ENCODE measurements at places on chromosomes 13 and 19.
A peak's percentile ranks its signal among the peaks of the same experiment; 100 is the strongest.

DNA sequence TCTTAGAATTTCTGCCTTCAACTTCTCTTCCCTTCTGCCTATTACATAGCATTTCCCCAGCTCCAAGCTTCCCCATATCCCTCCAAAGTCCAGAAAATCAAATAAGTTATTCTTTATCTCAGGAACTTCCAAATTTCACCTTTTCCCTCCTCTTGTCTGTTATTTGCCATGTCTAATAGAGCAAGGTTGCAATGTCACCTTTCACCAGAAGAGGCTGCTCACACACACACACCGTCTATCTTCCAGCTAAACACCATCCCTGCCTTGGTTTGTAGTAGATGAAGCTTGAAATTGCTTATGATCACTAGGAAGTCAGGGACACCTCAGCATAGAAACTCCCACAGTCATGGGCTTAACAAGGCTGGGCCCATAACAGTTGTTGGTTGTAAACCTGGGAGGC, 48.4 kb downstream of the ZNRF4 start:
- peak; percentile 65 for DNase-seq

GRCh38 chr13:43333176-43333575, 309.8 kb downstream of the DNAJC15 start:
- DNase-seq: no peak

GRCh38 chr19:4454747-4455718, 2.6 kb downstream of the UBXN6 start:
- no peak for DNase-seq

DNA sequence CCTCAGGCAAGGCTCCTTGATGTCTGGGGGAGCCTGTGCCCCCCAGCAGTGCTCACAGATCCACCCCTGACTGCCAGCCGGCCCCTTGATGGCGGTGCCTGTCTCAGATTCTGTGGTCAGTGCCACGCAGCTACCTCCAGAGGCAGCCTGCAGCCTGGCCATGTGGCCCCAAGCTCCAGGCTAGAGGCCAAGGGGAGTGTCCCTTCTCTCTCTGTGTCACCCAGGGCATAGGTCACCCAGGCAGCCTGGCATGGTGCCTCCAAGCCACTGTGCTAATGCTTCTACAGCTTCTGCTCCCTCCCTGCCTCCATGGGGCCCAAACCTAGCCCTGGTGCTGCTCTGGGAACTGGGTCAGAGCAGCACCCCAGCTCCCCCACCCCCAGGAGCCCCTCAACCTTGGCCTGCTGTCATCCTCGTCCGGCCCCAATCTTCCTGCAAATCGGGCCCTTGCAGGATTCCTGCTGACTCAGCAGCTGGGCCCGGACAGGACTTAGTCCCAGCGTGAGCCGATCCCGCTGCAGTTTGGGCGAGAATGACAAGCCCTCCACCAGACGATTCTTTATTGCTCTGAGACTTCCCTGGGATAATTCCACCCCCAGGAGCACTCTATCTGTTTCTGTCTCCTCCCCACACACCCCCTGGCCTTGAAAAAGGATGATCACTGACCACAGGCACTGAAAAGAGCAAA, 2.8 kb upstream of the ARL11 start:
- DNase-seq: no peak

DNA sequence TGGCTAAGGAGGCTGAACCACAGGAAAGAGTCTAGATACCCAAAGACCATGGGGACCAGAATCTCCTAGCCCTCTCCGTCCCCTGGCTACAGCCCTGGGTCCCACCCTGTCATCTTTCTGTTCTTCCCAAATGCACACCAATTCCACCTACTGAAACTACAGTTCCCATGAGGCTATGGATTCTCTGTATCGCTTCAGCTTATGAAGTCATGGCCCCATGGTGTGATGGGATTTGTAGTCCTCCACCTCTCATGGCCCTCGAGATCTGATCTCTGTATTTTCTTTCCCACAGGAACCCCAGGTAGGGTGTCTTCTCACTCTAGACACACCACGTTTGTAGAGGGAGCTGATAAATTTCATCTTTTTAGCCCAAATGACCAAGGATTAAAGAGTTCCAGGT, 11.8 kb downstream of the PTPRH start:
- no peak for DNase-seq

- DNase-seq: peak; percentile 85
These were observed 108.3 kb upstream of the RXFP2 start for GRCh38 chr13:31631071-31631470.

- DNase-seq: peak; percentile 84
These were observed 45.9 kb downstream of the SPTBN4 start for GRCh38 chr19:40512473-40513344.

GRCh38 chr19:4352701-4353121, 9.3 kb downstream of the MPND start:
- peak; percentile 91 for DNase-seq

- no peak for DNase-seq
These were observed 37.1 kb downstream of the DZIP1 start for GRCh38 chr13:95607366-95607765.

DNA sequence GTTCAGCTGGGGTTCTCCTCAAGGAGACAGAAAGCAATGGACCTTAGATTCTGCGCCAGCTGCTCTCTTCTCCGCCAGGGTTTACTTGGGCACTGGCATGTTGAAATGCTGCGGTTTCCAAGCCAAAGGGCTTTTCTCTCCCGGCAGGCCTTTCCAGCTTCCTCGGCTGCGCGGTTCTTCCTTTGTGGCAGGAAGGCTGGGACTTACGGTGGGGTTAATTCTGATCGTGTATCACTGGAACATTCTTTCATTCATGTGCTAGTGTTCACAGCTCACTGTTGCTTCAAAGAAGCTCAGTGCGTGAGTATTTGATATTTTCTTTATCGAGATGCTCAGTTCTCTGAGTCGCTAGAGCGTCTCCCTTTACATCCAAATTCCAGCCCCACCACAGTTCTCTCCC, 723.2 kb downstream of the UQCRFS1 start:
- DNase-seq: no peak

DNA sequence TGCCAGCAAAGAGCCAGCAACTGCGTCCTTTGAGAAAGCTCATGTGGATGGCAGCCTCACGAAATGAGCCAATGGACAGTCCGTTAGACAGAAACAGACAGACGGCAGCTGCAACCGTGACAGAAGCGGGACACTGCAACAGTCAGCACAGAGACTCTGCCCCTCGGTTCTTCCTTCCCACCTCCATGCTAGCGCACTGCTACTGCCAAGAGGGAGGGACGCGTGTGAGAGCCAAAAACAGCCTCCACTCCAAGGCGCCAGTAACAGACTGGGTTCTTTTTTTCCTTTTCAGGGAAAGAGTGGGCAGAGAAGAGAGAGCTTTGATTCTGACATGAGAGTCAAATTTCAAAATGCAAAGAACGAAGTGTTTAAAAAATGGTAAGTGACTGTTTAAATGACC, 77.5 kb downstream of the SERP2 start:
- no peak for DNase-seq

GRCh38 chr13:42875475-42876269, 94.3 kb downstream of the FAM216B start:
- peak; percentile 85 for DNase-seq

DNA sequence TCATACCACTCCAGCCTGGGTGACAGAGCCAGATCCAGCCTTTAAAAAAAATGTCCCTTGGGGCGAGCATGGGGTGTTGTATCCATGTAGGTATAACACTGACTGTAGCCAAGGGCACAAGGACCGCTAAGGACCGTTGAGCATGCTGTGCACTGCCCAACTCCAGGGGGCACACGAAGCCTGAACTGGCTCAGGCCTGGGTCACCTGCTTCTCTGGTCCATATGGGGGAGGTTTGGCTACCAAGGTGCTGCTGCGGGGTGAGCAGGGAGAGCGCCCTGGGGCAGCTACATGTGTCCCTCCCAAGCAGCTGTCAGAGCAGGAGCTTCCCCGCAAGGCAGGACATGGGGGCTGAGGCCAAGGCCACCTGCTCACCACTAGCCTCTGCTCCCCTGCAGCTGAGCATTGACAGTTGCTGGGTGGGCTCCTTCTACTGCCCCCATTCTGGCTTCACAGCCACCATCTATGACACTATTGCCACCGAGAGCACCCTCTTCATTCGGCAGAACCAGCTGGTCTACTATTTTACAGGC, 16.3 kb downstream of the CATSPERG start:
- no peak for DNase-seq

DNA sequence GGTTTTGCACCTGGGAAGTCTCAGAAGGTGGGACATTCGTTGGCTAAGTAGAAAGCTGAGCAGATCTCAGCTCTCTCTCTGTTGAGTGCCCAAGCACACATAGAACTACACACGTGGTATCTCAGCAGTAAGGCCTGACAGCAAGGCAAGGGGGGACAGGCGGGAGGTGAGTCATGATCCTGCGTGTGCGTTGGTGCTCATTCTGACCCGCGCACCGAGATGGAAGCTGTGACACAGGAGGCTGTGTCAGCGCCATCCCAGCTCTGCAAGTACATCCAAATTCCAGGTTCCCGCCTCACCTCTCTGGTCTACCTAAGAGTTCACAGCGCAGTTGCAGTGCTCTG, 135.7 kb downstream of the USP12 start:
- no peak for DNase-seq

DNA sequence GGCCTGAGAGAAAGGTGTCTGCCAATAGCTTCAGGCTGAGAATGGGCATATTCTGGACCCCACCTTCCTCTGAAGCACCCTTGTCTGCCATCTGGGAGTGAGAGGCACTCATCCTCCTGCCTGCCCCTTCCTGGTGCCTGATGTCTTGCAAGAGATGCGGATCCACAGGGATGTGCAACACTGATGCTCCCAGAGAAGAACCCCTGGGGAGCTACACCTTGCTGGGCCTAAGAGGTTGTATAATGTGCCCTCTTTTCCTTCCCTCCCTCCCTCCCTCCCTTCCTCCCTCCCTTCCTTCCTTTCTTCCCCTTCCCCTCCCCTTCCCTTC, 34.6 kb downstream of the ADPRHL1 start:
- no peak for DNase-seq

GRCh38 chr13:100746953-100747683, 72.5 kb upstream of the TMTC4 start:
- no peak for DNase-seq

GRCh38 chr13:75308222-75308621, 173.7 kb downstream of the TBC1D4 start:
- DNase-seq: no peak

DNA sequence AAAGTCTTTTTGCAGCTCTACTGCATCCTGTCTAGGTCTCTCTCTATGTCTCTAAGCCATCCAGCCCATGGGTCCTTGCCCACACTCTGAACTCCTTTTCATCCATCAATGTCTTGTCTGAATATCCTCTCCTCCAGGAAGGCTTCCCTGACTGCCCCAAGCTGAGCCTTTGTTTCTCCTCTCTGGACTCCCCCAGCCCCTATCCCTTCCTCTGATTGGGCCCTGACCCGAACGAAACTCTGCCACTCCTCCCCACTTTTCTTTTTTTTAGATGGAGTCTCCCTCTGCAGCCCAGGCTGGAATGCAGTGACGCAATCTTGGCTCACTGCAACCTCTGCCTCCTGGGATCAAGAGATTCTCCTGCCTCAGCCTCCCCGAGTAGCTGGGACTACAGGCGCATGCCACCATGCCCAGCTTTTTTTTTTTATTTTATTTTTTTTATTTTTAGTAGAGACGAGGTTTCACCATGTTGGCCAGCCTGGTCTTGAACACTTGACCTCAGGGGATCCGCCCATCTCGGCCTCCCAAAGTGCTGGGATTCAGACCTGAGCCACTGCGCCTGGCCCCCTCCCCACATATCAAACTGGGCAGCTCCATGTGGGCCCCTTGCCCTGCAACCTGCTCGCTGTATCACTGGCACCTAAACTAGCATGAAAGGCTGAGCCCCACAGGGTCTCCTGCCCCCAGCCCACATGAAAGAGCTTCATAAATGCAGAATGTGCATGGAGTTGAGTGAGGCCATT, 870 bp upstream of the UNC13A start:
- DNase-seq: peak; percentile 64

GRCh38 chr19:28855216-28855615, 357.7 kb downstream of the UQCRFS1 start:
- DNase-seq: no peak

DNA sequence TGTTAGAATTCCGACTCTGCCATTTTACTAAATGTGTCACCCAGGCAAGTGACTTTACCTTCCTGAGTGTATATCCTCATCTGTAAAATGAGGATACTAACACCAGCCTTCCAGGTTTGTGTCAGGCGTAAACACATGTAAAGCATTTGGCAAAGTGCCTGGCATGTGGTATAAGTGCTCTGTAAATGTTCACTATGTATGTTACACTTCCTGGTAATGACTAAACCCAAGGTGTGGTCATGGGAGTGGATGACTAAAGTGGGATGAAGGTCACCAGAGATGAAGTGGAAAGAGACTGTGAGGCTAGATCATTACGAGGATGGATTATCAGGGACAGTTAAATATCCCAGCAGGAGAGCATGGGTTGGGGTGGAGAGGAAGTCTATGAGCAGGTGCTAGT, 25.6 kb downstream of the DEDD2 start:
- DNase-seq: no peak

DNA sequence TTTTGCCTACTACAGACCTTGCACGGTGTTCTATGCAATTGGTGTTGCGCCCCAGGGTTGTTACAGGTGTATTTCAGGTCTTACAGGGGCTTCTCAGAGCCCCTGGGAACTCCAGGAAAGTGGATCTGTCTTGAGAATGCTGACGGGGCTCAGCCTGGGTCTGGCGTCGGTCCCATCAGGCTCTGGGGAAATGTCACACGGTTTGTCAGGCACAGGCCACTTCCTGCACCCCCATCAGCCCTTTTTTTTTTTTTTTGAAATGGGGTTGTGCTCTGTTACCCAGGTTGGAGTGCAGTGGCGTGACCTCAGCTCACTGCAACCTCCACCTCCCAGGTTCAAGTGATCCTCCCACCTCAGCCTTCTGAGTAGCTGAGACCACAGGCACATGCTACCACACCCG, 13.2 kb downstream of the CLEC4G start:
- no peak for DNase-seq

DNA sequence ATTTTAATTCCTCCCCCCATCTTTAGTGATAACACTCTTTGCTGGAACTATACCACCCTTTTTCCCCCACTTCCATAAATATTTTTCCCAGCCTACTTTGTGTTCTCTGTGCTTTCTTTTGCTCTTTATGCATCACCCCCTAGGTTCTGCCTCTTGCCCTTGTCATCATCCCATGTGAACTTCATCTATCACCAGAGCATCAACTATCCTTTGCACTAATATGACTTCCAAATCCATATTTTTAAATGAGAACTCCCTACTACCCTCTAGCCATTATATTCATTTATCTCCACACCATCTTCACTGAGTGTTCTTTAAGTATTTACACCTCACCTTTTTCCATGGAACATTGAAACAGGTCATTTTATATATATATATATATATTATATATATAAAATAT, 452.7 kb downstream of the FOXO1 start:
- no peak for DNase-seq

GRCh38 chr19:3096267-3096901, 2.2 kb downstream of the GNA11 start:
- no peak for DNase-seq

GRCh38 chr13:24087605-24088225, 72.8 kb upstream of the SPATA13 start:
- DNase-seq: no peak

DNA sequence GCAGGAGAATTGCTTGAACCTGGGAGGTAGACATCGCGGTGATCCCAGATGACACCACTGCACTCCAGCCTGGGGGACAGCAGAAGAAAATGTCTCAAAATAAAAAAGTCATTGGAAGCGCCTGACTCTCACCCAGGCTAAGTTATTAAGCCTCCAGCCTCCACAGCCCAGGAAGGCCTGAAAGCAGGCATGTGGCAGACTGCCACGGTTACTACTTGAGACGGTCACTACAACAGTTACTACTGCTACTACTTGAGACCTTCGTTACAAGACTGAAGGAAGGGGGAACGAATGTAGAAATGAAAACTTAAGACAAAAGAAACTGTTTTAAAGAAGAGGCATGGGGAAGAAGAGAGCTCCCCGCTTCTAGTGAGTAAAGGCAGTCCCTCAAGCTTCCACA, 9.6 kb downstream of the PRR22 start:
- no peak for DNase-seq
